Lower lobe of right lung (tissue), 2 donors: ENCODE measurements at places on chromosomes 2 and 18. TPM values are rescaled to one million over a fixed set of nuclear protein-coding genes. Genes with fewer than 3 reads are reported as not detected.

GRCh38 chr2:149410701-149411484 is 80.5 kb downstream of the LYPD6 start:
- H3K4me1 ChIP-seq: no peaks in the 10 kb centered on the region
- no peaks in the 10 kb centered on the region for H3K36me3 ChIP-seq
- H3K27me3 ChIP-seq: no peaks in the 10 kb centered on the region
- H3K4me3 ChIP-seq: no peak overlapping the region
- DNase-seq: no peak

DNA sequence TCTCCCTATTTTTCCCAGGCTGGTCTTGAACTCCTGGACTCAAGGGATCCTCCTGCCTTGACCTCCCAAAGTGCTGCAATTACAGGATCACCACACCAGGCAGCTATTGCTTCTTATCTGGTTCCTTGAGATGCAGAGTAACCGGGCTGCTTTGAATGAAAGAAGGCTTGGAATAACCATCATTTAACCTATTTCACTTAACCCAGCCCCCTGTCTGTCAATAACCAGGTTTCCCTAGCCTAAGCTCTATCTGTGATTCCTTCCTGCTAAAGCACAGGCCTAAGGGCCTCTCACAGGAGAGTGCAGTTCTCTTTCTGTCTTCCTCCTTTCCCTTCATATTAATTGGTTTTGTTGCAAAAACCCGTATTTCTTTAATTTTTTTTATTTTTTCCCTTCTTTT is 393.5 kb upstream of the RAB12 start:
- H3K27ac ChIP-seq: no peak overlapping the region
- H3K4me1 ChIP-seq: no peaks in the 10 kb centered on the region
- no peak overlapping the region for H3K4me3 ChIP-seq
- H3K36me3 ChIP-seq: no peaks in the 10 kb centered on the region
- no peaks in the 10 kb centered on the region for H3K27me3 ChIP-seq

Gene DSG2
- total RNA-seq: 27.6 TPM

DNA sequence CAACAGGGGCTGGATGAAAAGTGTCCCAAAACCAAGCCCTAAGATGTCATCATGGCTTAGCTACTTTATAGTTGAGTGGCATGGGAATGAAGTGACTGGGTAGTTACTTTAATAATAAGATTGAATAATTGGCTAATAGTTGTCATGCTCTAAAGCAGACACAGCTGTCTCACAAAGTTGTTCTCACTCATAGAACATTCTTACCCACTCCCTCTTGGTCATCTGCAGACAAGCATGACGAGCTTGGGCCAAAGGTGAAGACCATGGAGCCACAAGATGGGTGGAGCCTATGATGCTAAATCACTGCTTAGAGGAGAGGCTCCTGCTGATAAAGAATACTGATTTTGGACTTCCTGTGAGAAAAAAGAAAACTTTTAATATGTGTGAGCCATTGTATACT is 62.4 kb upstream of the MMADHC start:
- H3K36me3 ChIP-seq: no peaks in the 10 kb centered on the region
- no peak overlapping the region for H3K4me3 ChIP-seq
- DNase-seq: no peak
- peaks cover 7% of the 10 kb centered on the region for H3K4me1 ChIP-seq
- H3K27me3 ChIP-seq: no peaks in the 10 kb centered on the region

Gene COL4A4
- 24.3 TPM for total RNA-seq

GRCh38 chr2:224937887-224938286 is 104.4 kb downstream of the DOCK10 start:
- H3K4me3 ChIP-seq: no peak overlapping the region
- H3K36me3 ChIP-seq: no peaks in the 10 kb centered on the region
- no peak for DNase-seq
- no peaks in the 10 kb centered on the region for H3K27me3 ChIP-seq
- peak overlapping the region; percentile 0 for H3K27ac ChIP-seq

DNA sequence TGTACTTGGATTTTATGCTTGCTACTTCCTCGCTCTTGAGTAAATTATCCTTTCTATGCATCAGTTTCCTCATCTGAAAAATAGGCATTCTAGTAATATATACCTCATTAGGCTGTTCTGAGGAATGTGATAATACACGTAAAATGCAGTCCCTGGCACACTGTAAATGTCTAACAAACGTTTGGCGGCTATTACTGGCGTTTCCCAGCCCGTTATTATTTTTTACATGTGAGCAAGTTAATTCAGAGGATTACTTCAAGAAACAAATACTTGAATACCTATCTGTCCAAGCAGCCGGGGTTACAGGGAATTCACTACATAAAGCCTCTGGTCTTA is 586 bp upstream of the C2orf49 start:
- H3K27me3 ChIP-seq: no peaks in the 10 kb centered on the region
- peaks cover 18% of the 10 kb centered on the region for H3K4me1 ChIP-seq
- H3K36me3 ChIP-seq: peaks cover 18% of the 10 kb centered on the region
- DNase-seq: no peak
- peak overlapping the region; percentile 96 for H3K27ac ChIP-seq

Gene ARID5A
- 27.7 TPM for total RNA-seq

Gene RAPH1
- total RNA-seq: 63.8 TPM

Gene TDRD15
- total RNA-seq: not detected

Gene TMEFF2
- total RNA-seq: not detected

Gene CDH19
- total RNA-seq: 1.2 TPM

DNA sequence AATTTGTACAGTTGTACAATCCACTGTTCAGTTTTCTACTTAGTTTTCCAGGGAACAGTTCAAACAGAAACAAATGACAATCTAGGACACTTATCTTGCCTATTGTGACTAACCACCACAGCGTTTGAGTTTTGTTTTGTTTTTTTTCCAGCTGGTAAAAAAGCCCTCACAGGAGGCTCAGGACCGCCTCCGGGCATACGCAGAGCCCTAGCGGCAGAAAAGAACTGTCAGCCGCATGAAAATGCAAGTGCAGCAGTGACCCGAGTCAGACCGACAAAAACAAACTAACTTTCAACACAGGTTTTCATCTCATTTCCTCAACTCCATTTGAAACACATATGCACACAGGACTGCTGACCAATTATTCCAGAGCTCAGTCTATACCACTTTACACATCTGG is 68.6 kb downstream of the STEAP3 start:
- no peak overlapping the region for H3K27ac ChIP-seq
- H3K4me1 ChIP-seq: peaks cover 5% of the 10 kb centered on the region
- DNase-seq: no peak
- no peak overlapping the region for H3K4me3 ChIP-seq

DNA sequence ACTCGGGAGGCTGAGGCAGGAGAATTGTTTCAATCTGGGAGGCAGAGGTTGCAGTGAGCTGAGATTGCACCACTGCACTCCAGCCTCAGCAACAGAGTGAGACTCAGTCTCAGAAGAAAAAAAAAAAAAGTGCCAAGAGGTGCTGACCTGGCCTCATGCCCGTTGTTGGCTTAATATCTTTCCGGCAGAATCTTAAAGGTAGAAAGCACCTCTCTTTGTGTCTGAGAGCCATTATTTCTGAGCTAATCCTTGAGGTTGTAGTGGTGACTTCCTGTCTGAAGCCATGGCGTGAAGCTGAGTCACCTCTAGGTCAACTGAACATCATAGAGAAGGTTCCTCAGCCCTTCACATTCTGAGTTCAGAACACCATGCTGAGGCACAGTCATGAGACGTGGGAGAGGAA is 60.4 kb downstream of the WDSUB1 start:
- peak overlapping the region; percentile 66 for H3K27ac ChIP-seq
- H3K36me3 ChIP-seq: peaks cover 58% of the 10 kb centered on the region
- no peak overlapping the region for H3K4me3 ChIP-seq

DNA sequence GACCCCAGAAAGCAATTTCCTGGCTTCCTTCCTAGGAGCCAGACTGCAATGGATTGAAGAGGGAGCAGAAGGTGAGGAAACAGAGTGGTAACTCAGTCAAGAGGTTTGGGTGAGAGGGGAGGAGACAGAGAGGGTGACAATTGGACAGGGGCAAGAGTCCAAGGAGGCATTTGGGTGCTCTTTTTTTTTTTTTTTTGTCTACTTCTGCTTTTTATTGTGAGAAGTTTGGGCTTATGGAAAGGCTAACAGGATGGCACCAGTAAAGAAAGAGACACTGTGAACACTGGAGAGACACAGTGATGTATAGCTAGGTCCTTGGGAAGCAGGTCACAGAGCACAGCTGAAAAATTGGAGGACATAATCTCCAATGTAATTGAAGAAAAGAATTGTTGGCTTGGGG is 25.0 kb downstream of the CYBRD1 start:
- H3K27ac ChIP-seq: no peak overlapping the region
- peaks cover 24% of the 10 kb centered on the region for H3K36me3 ChIP-seq
- no peak for DNase-seq
- no peaks in the 10 kb centered on the region for H3K4me1 ChIP-seq
- H3K27me3 ChIP-seq: no peaks in the 10 kb centered on the region
- H3K4me3 ChIP-seq: no peak overlapping the region

Gene RNF152
- total RNA-seq: 13.4 TPM

DNA sequence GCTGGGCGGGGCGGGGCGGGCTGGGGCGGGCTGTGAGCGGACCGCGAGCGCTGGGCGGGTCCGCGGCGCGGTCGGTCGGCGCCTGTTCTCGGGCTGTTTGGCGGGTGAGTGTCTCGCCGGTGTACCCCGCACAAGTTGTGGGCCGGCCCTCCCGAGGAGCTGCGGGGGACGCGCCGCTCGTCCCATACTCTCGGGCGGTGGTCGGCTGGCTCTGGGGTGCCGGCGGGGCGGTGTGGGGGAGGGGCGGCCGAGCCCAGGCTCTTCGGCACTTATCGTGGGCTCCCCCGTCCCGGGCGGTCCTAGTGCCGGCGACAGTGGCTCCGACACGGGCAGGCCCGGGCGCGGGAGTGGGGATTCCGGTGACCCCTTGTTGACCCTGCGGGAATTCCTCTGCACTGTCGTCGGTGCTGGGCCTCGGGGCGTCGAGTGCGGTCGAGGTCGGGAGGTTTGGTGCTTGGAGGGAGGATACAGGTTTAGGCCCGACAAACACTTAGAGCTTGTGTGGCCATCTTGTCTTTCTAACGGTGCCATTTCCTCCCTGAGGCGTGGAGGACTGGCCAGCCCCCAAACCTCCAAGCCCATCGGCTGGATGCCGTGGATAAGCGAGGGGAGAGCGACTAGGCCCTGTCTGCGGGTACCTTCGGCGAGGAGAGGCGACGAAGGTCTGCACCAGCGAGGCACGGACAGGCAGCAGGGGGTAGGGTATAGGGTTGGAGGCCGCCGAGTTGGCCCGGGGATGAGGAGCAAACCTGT is at the start of gene SEPTIN2:
SEPTIN2 (plus strand) TSS at position 47 of the 753 bp plus-strand sequence. CDS start 8,308 bp downstream, outside the sequence.
- H3K27ac ChIP-seq: peak within 1 kb of the TSS; percentile 98
- DNase-seq: peak; percentile 88
- H3K4me3 ChIP-seq: peak within 1 kb of the TSS; percentile 93
- H3K27me3 ChIP-seq: no peaks in the 10 kb centered on the region

GRCh38 chr2:44708661-44709000 is 232.9 kb upstream of the SIX3 start:
- no peak overlapping the region for H3K27ac ChIP-seq
- no peaks in the 10 kb centered on the region for H3K27me3 ChIP-seq
- DNase-seq: no peak
- H3K4me1 ChIP-seq: no peaks in the 10 kb centered on the region
- H3K4me3 ChIP-seq: no peak overlapping the region
- no peaks in the 10 kb centered on the region for H3K36me3 ChIP-seq
